ENCODE measurements at places on chromosomes 6 and 20.

GRCh38 chr20:33401184-33401920, at the start of gene CDK5RAP1:
CDK5RAP1 (minus strand) TSS chr20:33401519; CDS start chr20:33397064, 4,455 bp downstream.
- peak; percentile 85 for DNase-seq
- peaks cover 31% of the 10 kb centered on the region for H3K4me1 ChIP-seq
- H3K27ac ChIP-seq: peak within 1 kb of the TSS; percentile 73
- H3K27me3 ChIP-seq: no peaks in the 10 kb centered on the region
- H3K4me3 ChIP-seq: peak within 1 kb of the TSS; percentile 97

DNA sequence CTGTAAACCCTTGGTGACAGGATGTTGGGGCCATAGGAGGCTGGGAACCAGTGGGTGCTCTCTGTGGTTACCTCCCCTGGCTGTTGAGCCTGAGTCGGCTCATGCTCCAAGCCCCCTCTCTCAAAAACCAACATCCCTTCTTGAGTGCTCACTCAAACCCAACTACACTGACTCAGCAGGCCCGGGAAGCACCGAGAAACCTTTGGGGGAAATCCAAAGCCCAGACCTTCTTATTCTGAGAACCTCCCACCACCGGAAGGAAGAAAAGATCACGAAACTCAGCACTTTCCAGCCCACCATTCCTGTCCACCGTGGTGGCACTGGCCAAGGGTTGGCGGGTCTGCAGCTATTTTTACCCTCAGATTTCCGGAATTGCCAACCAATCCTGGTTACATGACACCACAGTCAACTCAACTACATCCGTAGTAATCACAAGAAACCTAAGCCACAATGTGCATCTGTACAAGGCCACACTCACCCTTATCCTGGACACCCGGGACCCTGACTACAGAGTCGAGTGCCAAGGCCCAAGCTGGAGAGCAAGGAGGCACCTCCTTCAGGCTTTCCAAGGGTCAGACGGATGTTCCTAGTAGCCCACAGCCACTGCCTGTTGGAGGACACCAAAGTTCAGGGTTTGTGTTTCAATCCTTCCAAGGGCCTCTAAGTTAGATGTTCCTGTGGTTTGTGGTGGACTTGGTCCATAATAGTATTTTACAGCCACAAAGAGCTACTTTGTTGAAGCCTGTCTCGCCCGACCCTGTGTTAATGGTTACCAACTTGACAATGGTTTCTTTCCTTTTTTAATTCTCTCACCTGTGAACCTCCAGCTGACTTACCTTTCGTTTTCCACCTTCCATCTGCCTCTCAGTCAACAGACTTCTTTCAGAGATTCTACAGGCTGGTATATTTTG, 317.0 kb downstream of the CDC5L start:
- DNase-seq: no peak
- no peaks in the 10 kb centered on the region for H3K27me3 ChIP-seq
- H3K27ac ChIP-seq: no peak overlapping the region
- no peaks in the 10 kb centered on the region for H3K36me3 ChIP-seq

DNA sequence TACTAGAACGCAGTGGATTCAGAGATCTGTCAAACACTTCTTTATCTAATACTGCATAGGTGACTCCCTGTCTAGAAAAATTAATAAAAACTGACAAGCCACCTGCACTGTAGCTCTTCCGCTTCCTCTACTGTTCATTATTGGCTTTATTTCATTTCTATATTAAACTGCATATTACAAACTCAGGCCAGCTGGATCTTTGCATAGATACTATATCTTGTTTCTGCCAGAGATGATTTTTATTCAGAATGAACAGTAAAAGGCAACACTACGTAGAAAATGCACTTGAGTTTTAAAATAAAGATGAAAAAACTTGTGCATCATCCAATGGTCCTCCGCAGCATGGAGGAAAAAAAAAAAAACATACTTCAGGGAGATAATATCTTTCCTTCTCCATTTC, 508.3 kb downstream of the PRKN start:
- no peak for DNase-seq
- H3K27ac ChIP-seq: no peak overlapping the region
- no peaks in the 10 kb centered on the region for H3K36me3 ChIP-seq
- no peaks in the 10 kb centered on the region for H3K27me3 ChIP-seq
- H3K4me3 ChIP-seq: no peak overlapping the region
- H3K4me1 ChIP-seq: no peaks in the 10 kb centered on the region

GRCh38 chr6:15441215-15441868, 195.5 kb downstream of the JARID2 start:
- H3K27me3 ChIP-seq: no peaks in the 10 kb centered on the region
- H3K4me1 ChIP-seq: peaks cover 88% of the 10 kb centered on the region
- no peaks in the 10 kb centered on the region for H3K36me3 ChIP-seq
- DNase-seq: no peak

GRCh38 chr6:117441824-117442264, 16.1 kb upstream of the ROS1 start:
- peaks cover 3% of the 10 kb centered on the region for H3K4me1 ChIP-seq
- H3K4me3 ChIP-seq: no peak overlapping the region
- H3K27ac ChIP-seq: peak overlapping the region; percentile 66
- no peaks in the 10 kb centered on the region for H3K36me3 ChIP-seq
- no peak for DNase-seq

DNA sequence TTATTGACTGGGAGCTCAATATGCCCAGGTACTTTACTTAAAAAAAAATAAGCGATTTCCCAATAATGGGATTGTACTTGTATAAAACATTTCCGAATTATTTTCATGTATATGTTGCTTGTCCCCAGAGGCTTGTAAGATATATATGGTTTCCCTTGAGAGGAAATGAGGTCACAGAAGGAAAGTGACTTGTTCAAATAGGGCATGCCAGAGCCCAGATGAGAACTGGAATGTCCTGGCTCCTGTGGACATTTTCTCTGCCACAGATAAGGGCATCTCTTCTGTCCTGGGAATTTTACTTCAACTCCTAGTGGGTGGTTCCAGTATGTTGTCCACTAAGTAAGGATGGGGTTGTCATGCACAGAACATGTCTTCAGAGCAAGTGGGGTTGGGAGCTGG, 63.0 kb downstream of the LYRM2 start:
- H3K4me1 ChIP-seq: no peaks in the 10 kb centered on the region
- no peak overlapping the region for H3K4me3 ChIP-seq
- no peaks in the 10 kb centered on the region for H3K36me3 ChIP-seq
- H3K27me3 ChIP-seq: no peaks in the 10 kb centered on the region

DNA sequence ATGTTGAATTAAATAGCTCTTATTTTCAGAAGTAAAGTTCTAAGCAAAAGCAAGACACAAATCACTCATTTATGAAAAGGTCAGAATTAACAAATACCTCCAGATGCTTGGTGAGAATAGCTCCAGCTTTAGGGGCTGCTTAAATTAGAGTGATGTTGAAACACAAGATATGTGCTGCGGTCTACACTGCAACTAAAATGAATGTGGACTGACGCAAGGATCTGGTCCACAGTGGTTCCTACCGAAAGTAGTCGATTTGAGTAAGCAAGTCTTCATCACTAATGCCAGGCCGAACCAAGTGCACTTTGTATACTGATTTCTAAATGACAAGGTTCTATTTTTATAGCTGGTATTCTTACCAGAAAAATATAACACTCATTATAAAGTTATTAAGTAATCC, 96.3 kb downstream of the PRDM1 start:
- no peak overlapping the region for H3K4me3 ChIP-seq
- peaks cover 8% of the 10 kb centered on the region for H3K36me3 ChIP-seq
- H3K4me1 ChIP-seq: no peaks in the 10 kb centered on the region

GRCh38 chr6:44572346-44572745, 184.8 kb downstream of the CDC5L start:
- no peaks in the 10 kb centered on the region for H3K27me3 ChIP-seq
- DNase-seq: no peak
- H3K4me3 ChIP-seq: no peak overlapping the region

DNA sequence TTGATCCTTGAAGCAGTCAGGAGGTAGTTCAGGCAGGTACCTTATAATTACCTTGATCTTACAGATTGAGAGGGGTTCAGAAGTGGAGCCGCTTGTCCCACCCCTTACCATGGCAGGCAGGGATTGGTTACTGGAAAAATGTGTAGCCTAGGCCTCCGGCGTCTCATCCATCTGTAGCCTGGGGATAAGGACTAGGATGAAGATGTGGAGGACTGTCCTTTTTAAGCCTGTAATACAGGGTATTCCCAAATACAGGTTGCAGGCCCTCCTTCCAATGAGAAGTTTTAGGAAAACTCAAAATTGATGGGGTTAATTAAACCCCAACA, 2.8 kb downstream of the HMGA1 start:
- H3K36me3 ChIP-seq: peaks cover 38% of the 10 kb centered on the region
- no peak overlapping the region for H3K4me3 ChIP-seq
- no peaks in the 10 kb centered on the region for H3K27me3 ChIP-seq
- no peak overlapping the region for H3K27ac ChIP-seq

DNA sequence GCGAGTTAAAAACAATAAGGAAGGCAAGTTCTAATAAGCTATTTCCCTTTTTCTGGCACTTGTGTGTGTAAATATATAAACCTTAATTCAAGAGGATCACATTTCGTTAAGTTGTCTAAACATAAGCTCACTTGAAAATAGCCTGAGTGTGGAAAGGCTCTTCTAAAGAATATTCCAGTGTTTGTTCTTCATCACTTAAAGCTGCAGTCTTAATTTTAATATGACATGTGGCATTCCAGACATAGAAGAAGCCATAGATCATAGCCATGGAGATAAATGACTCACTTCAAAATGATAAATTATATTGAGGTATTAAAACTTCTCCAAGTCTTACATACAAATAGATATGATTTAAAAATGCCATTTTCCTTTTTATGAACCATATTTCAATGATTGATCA, 42.1 kb downstream of the IYD start:
- no peaks in the 10 kb centered on the region for H3K36me3 ChIP-seq
- peaks cover 15% of the 10 kb centered on the region for H3K4me1 ChIP-seq
- no peaks in the 10 kb centered on the region for H3K27me3 ChIP-seq
- H3K4me3 ChIP-seq: no peak overlapping the region
- no peak for DNase-seq

DNA sequence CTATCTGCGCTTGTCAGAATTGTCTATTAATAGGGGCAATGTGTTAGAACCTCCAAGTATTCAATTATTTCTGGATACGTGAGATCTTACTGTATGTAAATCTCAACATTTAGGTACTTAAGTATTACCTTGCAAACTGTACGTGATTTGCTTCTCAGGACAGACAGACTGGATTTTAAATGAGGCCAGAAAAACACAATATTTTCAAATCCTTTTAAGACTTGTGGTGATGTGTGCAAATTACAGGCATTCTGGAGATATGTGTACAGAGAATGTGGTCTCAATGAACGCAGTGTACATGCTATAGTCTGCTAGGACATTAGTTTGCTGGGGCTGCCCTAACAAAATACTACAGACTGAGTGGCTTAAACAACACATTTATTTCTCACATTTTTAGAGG, 16.9 kb downstream of the CCR6 start:
- H3K4me1 ChIP-seq: no peaks in the 10 kb centered on the region
- no peak overlapping the region for H3K27ac ChIP-seq
- no peaks in the 10 kb centered on the region for H3K36me3 ChIP-seq
- no peak for DNase-seq
- peaks cover 12% of the 10 kb centered on the region for H3K27me3 ChIP-seq

DNA sequence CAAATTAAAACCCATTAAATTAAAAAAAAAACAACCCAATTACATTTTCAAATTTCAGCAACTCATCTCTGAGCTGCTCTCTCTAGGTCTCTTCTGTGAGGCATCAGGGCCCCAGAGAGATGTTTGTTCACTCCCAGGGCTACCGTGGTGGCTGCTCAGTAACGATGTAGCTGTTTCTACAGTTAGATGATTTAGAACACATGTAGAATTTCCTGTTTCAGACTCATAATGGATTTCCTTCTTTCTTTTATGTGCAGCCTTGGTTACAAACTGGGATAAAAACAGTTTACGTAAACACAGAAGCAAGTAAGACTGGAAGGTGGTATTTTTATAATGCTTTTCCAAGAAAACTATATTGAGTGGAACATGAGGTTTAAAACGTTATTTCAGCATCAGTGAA, 116.1 kb upstream of the CCN2 start:
- H3K4me1 ChIP-seq: no peaks in the 10 kb centered on the region
- H3K27ac ChIP-seq: no peak overlapping the region
- no peaks in the 10 kb centered on the region for H3K27me3 ChIP-seq
- H3K36me3 ChIP-seq: no peaks in the 10 kb centered on the region
- DNase-seq: peak; percentile 5

DNA sequence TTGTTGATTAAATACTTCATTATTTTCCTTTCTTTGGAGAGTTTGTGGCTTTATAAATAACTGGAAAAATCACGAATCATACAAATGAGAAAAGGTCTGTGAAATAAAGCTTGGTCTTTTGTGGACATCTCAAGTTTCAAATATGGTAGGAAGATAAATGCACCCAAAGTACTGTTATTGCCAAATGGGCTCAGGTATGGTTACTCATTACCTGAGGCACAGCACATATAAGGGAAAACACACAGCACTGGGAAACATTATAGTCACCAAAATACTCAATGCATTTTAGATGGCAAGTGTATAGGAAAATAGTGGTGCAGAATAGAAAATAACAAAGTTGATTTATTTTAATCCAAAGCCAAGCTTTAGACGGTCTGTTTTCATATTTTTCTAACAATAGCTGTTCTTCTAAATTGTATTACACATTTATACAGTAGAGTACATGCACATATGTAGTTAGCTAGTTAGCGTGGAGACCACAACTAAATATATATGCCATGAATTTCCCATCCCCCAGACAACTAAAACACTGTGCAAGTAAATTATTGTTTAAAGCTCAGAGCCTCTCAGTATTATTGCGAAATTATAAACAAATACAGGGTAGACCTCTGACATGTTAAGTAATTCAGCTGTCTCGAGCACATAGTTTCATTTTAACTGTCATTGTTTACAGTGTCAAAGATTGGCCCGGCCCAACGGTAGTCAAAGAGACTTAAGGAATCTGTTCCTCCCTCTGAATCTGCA, 336.0 kb downstream of the SYNE1 start:
- no peaks in the 10 kb centered on the region for H3K36me3 ChIP-seq
- peak overlapping the region; percentile 85 for H3K27ac ChIP-seq
- H3K4me3 ChIP-seq: peak overlapping the region; percentile 39
- DNase-seq: no peak

- no peaks in the 10 kb centered on the region for H3K36me3 ChIP-seq
- no peak overlapping the region for H3K27ac ChIP-seq
- no peak overlapping the region for H3K4me3 ChIP-seq
- no peaks in the 10 kb centered on the region for H3K27me3 ChIP-seq
- no peak for DNase-seq
Observed at GRCh38 chr20:39342463-39342862, 380.3 kb downstream of the DHX35 start.

DNA sequence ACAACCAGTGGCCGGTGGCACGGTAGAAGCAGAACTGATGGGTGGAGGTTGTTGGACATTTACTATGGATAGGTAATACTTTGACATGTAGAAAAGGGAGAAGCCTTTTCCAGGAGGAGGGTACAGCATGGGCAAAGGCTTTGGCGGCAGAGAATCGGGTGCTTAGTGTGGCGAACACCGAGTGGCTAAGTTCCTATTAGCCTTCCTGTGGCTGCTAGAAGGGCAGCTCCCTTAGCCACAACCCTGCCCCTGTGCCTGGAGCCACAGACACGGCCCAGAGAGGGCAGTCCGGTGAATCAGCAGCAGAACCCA, 37.9 kb upstream of the TGM2 start:
- H3K36me3 ChIP-seq: no peaks in the 10 kb centered on the region
- H3K4me3 ChIP-seq: no peak overlapping the region
- H3K27me3 ChIP-seq: no peaks in the 10 kb centered on the region
- H3K4me1 ChIP-seq: peaks cover 12% of the 10 kb centered on the region
- H3K27ac ChIP-seq: no peak overlapping the region

GRCh38 chr20:60485012-60485760, 527.0 kb downstream of the CDH26 start:
- no peak overlapping the region for H3K4me3 ChIP-seq
- no peak for DNase-seq
- no peaks in the 10 kb centered on the region for H3K4me1 ChIP-seq
- no peak overlapping the region for H3K27ac ChIP-seq
- H3K27me3 ChIP-seq: peaks cover 8% of the 10 kb centered on the region
- H3K36me3 ChIP-seq: no peaks in the 10 kb centered on the region
